ENCODE measurements at places on chromosomes 16 and 17.

GRCh38 chr16:3781421-3781820, 64.1 kb upstream of the TRAP1 start:
- DNase-seq = no peak

- DNase-seq = peak; percentile 42
Observed at GRCh38 chr17:41801374-41802271, 10.1 kb downstream of the P3H4 start.

GRCh38 chr17:40813804-40814203, 8.6 kb downstream of the KRT10 start:
- no peak for DNase-seq

GRCh38 chr17:44352828-44353671, 7.9 kb downstream of the GRN start:
- no peak for DNase-seq

DNA sequence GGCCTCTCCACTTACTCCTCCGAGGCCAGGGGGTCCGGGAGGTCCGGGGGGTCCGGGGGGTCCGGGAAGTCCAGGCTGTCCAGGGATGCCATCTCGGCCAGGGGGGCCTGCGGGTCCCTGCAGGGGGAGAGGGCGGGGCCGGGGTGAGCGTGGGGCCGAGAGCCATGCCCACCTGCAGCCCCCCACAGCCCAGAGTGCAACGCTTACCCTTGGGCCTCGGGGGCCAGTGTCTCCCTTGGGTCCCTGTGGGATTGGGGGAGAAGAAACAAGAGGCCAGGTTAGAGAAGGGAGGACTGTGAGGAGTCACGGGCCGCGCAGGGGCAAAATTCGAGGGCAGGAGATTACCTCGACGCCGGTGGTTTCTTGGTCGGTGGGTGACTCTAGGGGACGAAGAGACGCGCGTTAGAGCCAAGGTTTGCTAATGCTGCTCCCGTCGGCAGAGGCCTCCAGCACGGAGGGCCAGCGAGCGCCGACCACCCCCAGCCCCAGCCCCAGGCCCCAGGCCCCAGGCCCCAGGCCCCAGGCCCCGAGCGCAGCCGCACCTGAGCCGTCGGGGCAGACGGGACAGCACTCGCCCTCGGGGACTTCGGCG, 2.1 kb downstream of the COL1A1 start:
- no peak for DNase-seq

- DNase-seq = no peak
Observed at GRCh38 chr17:50106393-50107131, 11.4 kb downstream of the PDK2 start.

Data from stimulated activated CD8-positive, alpha-beta memory T cell treated with anti-CD3 and anti-CD28 coated beads, Interleukin-15, amount 100 ng/mL, for 4 hours (primary cell).